ENCODE measurements at places on chromosomes 1 and 21.

GRCh38 chr1:59767119-59767518, 47.6 kb upstream of the HOOK1 start:
- DNase-seq = no peak

DNA sequence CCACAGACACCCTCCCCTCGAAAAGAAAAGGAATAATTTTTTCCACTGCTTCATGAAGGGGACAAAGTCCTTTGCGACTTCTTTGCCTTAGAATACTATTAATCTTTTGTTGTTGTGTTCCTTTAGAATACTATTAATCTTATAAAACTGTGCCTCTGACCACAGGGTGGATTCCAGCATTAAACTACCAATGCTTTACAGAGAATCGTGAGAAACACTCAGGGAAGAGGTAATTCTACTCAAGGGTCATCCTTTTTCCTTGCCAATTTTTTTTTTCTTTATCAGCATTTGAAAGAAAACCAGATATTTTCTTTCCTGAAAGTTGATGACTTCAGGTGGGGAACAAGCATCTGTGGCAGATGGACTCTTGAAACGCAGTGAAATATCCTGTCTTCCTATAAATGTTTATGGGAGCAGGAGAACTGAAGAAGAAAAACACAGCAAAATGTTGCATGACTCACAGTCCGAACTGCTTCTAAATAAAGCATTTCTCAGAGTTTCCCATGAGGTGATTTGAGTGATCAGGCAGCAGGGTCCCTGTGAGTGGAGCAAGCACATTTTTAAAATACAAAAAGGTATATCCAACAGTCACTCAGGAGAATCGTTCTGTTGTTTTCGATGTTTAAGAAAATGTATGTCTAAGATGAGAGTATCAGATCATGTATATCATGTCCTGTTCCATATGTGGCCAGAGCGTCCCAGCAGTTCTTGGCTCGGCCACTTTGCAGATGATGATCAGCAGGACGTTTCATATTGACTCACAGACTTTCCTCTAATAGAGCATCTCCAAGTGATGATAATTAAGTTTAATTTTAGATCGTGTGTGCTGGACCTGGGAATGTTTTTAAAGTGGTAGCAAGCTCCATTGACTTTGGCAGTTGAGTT, 154.2 kb upstream of the RUNX1 start:
- DNase-seq = no peak

- no peak for DNase-seq
Observed at GRCh38 chr1:242842094-242842493, 317.6 kb upstream of the PLD5 start.

- DNase-seq = no peak
Observed at GRCh38 chr1:20931930-20932436, 144.9 kb upstream of the HP1BP3 start.

GRCh38 chr21:36338975-36339374, 19.0 kb downstream of the MORC3 start:
- DNase-seq = no peak

Measured in glomerular endothelial cell (primary cell).